Activated naive CD8-positive, alpha-beta T cell treated with anti-CD3 and anti-CD28 coated beads, Interleukin-2, amount 10 ng/mL, durations not matched to agents 7 days and 5 days (primary cell): ENCODE measurements at places on chromosomes 4 and X. TPM values are rescaled to one million over a fixed set of nuclear protein-coding genes. Genes with fewer than 3 reads are reported as not detected.

DNA sequence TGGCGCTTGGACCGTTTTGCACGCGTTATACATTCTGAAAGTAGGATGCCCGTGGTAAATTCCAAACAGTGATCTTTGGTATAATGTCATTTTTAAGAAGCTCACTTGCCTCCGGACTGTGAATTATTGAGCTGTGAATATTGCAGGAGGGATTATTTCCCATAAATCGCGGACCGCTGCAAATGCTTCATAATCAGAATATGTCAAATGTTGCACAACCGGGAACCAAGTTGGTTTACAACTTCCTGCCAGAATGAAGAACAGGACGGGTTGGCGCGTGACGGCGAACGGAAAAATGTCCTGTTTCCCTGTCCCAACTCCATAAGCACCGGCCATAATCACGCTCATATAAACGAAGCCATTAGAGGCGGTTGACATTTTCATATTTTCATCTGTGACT lies 67.6 kb downstream of the SHOX start:
- DNase-seq = no peak

DNA sequence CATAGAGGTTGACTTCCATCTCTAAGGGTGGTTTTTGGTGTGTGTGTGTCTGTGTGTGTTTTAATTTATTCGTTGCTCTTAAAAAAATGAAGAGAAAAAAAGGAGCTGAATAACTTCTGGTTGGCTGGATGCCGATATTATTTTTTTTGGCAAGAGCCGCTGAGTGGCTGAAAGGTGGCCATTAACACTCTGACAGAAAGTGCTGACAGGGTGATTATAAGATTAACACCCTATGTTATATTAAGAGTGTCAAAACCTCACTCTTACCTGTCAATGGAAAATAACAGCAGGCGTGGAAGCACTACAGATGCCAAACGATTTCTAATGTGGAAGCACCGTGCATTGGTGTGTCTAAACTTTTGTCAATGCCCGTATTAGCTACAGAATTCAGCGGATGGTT lies 622.5 kb downstream of the ANKRD50 start:
- DNase-seq = no peak

DNA sequence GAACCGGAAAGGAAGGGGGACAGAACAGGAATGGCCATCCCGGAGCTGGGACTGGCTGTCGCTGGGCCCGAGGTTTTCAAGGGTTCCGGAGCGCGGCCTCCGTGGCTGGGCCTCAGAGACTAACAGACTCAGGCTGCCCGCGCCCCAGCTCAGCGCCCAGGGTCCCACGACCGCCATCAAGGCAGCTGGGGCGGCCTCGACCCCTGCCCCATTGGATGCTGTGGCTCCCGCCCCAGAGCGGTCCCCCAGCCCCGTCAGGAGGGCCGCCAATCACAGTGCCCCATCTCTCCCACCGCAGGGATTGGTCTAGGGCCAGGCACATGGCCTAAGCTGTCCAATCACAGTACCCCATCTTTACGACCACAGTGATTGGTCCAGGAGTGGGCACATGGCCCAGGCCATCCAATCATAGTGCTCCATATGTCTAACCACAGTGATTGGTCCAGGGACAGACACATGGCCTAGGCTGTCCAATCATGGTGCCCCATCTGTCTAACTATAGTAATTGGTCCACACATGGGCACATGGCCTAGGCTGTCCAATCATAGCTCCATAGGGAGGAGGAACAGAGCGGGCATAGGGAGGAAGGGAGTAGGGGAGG lies 105.3 kb upstream of the NKX1-1 start:
- DNase-seq = no peak

- no peak for DNase-seq
These were observed 35.0 kb downstream of the LHFPL1 start for GRCh38 chrX:112644713-112645112.

DNA sequence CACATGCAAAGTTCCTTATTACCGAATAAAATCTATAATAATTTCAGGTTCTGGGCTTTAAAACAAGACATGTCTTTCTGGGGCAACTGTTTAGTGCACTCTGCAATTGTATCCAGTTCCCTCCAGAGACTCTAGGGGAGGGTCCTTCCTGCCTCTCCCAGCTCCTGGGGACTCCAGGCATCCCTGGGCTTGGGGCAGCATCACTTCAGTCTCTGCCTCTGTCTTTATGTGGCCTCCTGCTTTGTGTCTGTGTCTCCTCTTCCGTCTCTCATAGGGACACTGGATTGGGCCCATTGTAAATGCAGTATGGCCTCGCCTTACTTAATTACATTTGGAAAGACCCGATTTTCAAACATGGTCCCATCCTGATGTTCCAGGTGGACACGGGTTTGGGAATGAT lies 10.9 kb upstream of the ASMTL start:
- DNase-seq = peak; percentile 22

- no peak for DNase-seq
These were observed 13.8 kb upstream of the SMS start for GRCh38 chrX:21926527-21927278.

DNA sequence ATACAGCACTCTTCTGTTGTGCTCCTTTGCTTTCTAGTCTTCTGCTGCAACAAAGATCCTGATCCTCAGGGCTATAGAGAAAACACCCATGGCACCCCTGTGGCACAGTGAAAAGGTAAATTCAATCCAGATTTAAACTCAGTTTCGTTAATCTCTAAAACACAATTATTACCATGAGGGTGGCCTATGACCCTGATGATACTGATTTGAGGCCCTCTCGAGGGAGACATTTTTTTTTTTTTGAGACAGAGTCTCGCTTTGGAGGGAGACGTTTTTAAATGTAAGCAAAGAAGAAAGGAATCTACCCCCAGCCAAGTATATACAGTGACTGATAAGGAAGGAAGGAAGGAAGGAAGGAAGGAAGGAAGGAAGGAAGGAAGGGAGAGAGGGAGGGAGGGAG lies 967.8 kb upstream of the DIAPH2 start:
- DNase-seq = no peak

GRCh38 chr4:82613121-82613520 lies 51.3 kb upstream of the TMEM150C start:
- DNase-seq = no peak

- no peak for DNase-seq
These were observed 832 bp downstream of the EGFL6 start for GRCh38 chrX:13570261-13570605.

GRCh38 chrX:40746521-40746920 lies 11.2 kb upstream of the MED14 start:
- DNase-seq = no peak

DNA sequence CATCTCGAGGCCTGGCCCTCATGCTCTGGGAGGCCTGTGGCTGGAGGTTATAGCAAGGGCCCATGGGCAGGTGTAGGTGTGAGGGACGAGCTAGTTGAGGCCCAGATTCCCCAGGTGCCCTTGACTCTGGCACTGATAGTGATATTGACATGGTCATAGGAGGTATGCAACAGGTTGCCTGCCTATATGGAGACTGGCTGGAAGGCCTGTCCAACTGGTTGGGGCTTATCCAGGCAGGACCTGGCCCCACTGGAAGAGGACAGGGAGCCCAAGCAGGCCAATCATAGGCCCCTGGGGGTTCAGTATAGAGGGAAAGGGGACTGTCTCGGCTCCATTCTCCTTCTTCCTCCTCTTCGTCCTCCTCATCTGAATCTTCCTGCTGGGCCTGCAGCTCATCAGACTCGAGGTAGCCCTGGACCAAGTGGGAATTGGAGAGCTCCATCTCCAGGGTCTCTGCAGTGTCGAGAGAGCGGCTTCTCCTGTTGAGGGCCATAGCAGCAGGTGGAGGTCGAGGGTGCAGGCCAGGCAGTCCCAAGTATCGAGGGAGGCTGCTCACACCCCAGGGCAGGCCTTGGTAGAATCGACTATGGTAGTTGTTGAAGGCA lies 15.3 kb downstream of the AMER1 start:
- no peak for DNase-seq

DNA sequence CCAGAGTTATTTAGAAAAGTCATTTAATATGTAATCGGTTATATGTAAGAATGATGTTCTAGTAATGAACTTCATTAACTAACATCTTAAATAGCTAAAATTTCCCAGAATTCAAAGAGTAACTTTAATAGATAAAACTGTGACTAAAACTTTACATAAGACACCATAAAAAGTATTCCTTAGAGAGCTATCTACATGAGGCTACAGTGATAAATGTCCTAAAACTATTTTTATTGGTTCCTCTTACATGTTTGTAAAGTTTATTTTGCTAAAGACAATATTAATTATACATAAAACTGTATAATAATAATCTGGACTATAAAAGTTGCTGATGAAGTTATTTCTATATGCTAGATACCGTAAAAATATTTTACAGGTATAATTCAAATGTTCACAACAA lies 897.7 kb upstream of the EPHA5 start:
- no peak for DNase-seq

DNA sequence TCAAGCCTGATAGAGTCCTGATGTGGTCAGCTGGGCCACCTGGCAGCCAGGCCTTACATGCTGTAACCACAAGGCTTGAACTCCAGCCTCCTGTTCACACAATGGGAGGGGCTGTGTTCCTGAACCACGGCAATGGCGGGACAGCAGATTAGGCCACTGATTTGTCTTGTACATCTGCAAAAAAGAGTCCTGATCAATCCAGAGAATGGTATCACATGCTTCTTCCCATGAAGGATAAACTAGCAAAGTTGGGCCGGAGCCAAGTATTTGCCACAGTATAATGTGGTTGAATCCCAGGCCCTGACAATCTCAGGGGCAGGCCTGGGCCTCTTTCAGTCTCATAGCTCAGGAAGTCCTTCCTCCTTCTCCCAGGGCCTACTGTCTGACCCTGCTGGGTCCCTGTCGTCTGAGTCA lies 2182.5 kb upstream of the AGA start:
- DNase-seq = no peak

- DNase-seq = no peak
These were observed 55.5 kb downstream of the WFS1 start for GRCh38 chr4:6324999-6325787.

Gene PPP2R2C
- not detected for total RNA-seq

Gene IL15
- 3.3 TPM for total RNA-seq

Gene MMAA
- 11.0 TPM for total RNA-seq
